Activated CD4-positive, alpha-beta T cell treated with anti-CD3 and anti-CD28 coated beads for 1 hour (primary cell): ENCODE measurements at places on chromosomes 2 and 18.

DNA sequence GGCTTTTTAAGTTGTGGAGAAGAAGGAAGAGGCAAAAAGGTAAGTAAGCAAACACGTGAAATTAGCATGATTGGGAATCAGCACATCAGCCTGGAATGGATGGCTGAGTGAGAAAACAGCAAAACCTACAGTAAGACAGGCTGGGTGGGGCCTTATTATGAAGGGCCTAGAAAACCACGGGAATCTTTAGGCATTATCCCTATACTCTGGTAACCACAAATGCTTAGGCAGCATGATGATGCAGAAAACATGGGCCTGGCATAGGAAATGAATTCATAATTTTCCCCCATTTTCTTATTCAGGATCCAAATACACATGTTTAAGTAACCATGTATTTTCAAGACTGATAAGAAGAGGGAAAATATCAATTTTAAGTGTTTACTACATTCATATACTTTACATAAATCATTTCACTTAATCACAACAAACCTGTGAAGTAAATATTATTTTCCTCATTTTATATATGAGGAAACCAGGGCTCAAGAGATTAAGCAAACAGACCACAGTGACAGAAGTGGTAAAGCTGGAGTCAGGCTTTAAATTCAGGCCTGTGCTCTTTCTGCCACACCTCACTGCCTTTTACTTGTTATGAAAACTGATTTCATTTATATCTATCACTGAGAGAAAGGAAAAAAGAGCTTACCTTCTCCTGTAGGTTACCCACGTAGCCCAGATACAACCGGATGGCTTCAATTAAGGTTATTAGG, 4.0 kb downstream of the TMEM17 start:
- DNase-seq: no peak

DNA sequence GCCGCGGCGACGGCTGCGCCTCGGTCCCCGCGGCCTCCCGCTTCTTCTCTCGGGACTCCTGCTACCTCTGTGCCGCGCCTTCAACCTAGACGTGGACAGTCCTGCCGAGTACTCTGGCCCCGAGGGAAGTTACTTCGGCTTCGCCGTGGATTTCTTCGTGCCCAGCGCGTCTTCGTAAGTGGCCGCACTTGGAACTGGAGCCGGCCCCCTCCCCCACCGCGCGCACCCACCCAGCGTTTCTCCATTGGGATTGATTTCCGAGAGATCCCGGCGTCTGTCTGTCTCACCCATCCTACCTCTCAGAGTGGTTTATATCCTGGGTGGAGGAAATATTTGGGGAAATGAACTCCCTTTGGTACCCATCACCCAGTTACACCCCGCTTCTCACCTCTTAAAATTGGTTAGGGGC, 498 bp downstream of the ITGAV start:
- DNase-seq: no peak

DNA sequence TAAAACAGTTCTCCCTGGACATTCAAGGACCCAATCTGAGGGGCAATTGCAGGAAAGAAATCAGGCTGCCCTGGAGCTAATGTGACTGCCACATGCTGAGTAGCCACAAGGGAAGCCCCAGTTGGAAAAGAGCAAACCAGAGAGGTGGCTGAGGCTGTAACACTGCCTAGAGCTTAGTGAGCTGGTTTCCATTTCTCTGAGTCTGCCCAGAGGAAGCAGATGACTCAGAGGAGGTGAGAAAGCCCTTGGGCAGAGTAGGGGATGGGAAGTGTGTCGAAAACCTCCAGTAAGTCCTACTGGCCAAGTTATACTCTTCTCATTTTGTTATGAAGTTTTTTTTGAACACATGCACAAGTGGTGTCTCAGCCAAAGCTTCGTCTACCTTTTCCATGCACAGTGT, 753.0 kb downstream of the CNTNAP5 start:
- DNase-seq: no peak

DNA sequence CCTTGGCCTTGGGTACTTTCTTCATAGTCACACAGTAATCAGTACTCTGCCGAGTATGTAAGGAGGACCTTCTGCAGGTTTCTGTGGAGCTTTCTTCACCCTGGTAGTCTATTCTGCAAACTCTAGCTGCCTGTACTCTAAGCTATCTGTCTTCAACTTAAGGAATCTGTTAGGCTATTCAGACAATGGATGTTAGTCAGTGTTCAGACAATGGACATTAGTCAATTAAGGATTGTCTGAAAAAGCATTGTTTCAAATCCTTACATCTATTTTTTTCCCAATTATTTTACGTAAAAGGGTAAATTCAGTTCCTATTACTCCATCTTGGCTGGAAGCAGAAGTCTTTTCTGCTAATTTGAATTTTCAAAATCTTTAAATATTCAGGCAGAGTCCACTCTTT, 75.7 kb downstream of the WDR7 start:
- no peak for DNase-seq
